DND-41 (cell line): ENCODE measurements at places on chromosomes 7 and 10.

GRCh38 chr7:81245353-81245752 lies 326.5 kb upstream of the SEMA3C start:
- H3K27ac ChIP-seq, result no peak overlapping the region
- no peaks in the 10 kb centered on the region for H3K36me3 ChIP-seq
- H3K27me3 ChIP-seq, result no peaks in the 10 kb centered on the region
- H3K4me3 ChIP-seq, result no peak overlapping the region
- H3K4me1 ChIP-seq, result no peaks in the 10 kb centered on the region
- DNase-seq, result no peak

DNA sequence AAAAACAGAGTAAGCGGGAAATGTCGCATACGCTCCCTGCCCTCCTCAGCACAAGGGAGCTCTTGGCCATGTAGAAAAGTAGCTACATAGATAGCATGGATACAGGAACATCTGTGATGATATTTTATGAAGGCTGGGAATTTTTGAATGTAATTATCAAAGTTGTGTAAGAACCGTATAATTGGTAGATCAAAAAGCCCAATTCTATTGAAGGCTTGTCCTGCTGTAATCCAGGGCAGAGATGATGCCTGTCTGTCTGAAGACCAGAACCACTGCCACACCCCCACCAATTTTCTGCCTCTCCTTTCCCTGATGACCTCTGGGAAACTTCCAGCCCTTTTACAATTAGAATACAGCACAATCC lies 51.4 kb downstream of the ZRANB1 start:
- peaks cover 78% of the 10 kb centered on the region for H3K36me3 ChIP-seq
- DNase-seq, result no peak
- H3K27ac ChIP-seq, result no peak overlapping the region
- no peaks in the 10 kb centered on the region for H3K27me3 ChIP-seq
- no peak overlapping the region for H3K4me3 ChIP-seq

- H3K4me3 ChIP-seq, result no peak overlapping the region
- H3K36me3 ChIP-seq, result no peaks in the 10 kb centered on the region
- H3K27me3 ChIP-seq, result no peaks in the 10 kb centered on the region
- H3K27ac ChIP-seq, result no peak overlapping the region
- no peak for DNase-seq
Measured at GRCh38 chr7:15821484-15822427, 135.3 kb upstream of the MEOX2 start.

DNA sequence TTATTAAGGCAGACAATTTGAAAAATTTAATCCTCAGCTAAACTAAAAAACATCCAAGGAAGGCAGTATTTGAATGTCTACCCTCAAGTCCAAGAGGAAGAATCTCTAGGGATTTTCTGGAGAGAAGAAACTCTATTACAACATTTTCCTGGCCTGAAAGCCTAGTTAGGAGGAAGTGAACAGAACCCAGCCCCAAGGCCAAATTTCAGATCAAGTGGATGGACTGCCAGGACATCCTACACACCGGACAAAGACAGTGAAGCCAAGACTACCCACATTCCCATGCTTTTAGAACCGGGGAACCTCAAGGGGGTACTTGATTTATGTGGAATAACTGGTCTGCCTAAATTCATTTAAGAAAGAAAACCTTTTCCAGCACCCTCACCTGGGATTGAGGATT lies 108.9 kb upstream of the MEOX2 start:
- no peak for DNase-seq
- no peak overlapping the region for H3K27ac ChIP-seq
- no peaks in the 10 kb centered on the region for H3K4me1 ChIP-seq
- H3K36me3 ChIP-seq, result no peaks in the 10 kb centered on the region
- no peak overlapping the region for H3K4me3 ChIP-seq

- H3K27ac ChIP-seq, result no peak overlapping the region
- DNase-seq, result no peak
- H3K4me3 ChIP-seq, result no peak overlapping the region
- no peaks in the 10 kb centered on the region for H3K4me1 ChIP-seq
- no peaks in the 10 kb centered on the region for H3K36me3 ChIP-seq
- H3K27me3 ChIP-seq, result peaks cover 2% of the 10 kb centered on the region
Measured at GRCh38 chr7:108073305-108074070, 56.7 kb downstream of the LAMB4 start.

DNA sequence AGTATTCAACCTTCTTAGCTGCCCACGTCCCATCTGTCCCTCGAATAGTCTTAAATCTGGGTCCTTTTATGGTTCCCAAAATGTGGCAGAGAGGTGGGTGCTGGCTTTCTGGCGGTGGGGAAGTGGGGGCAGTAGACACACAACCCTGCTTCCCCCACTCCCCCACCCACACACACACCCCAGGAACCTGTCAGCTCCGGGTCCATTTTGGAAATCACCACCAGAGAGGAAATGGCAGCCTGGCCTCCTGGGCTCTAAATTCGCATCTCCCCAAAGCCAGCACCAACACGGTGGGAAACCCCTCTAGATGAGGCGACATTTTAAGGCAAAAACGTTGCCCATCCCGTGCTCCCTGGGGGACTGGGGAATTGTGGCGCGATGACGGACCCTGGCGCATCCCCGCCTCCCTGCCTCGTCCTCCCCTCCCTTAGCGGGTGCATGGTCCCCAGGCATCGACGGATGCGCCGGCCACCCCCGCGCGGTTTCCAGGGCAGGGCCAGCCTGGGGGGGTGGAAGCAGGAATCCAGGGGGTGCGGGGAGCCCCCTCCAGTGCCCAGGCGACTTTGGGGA lies 702 bp downstream of the TMEM130 start:
- no peak for DNase-seq
- peaks cover 13% of the 10 kb centered on the region for H3K4me1 ChIP-seq
- H3K36me3 ChIP-seq, result no peaks in the 10 kb centered on the region
- no peaks in the 10 kb centered on the region for H3K27me3 ChIP-seq

DNA sequence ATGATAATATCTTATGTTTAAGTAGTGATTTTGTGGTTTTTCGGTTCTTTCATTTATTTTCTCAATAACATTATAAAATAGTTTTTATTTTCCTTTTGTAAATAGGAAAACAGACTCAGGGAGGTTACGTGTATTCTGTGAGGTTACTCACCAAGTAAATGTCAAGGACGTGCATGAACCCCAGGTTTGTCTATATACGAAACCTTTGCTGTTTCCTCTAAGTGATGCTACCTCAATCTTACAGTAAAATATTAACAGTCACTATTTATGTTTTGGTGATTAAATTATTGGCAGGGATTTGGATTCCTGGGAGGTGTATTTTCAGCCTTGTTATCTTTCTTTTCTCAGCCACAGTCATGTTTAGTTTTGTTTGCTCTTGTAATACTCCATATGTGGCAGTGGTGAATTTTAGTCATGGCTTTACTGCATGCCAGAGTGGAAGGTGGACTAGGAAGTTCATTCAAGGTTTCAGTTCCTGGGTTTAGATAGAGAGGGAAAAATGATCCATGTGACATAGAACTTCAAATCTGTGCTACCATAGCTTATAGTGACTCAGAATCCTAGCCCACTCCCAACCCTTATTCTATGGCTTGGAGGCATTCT lies 139.9 kb downstream of the ARL4A start:
- no peak overlapping the region for H3K4me3 ChIP-seq
- DNase-seq, result no peak

DNA sequence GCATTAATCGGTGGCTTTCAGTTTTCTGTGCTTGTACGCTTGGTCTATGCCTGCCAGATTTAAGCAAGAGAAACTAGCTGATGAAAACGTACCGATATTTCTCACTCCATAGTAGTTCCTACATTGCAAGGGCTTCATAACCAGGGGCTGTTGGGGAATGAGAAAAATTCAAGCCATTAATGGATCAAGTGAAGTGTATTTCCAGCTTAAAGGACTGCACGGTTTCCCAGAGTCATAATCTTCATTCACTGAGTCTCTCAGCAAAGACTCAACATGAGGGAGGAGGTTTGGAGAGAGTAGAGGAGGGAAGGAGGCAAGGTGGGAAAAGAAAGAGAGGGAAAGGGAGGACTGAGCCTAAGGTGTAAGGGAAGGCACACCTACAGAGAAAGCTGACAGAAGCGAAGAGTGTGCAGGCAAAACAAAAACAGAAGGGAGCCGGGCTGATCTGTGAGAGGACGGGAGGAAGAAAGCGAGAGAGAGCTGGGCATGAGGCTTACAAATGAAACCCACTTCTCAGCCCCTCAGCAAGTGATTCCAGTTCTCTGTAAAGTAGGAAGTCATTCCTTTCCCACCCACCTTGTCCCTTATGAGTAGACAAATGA lies 625 bp downstream of the GIMAP2 start:
- no peaks in the 10 kb centered on the region for H3K27me3 ChIP-seq
- H3K4me1 ChIP-seq, result peaks cover 75% of the 10 kb centered on the region

GRCh38 chr10:110923856-110924493 lies 4.6 kb downstream of the SHOC2 start:
- H3K27me3 ChIP-seq, result no peaks in the 10 kb centered on the region
- no peak overlapping the region for H3K4me3 ChIP-seq
- no peak for DNase-seq
- peaks cover 16% of the 10 kb centered on the region for H3K4me1 ChIP-seq
- no peak overlapping the region for H3K27ac ChIP-seq

- H3K36me3 ChIP-seq, result no peaks in the 10 kb centered on the region
- H3K27ac ChIP-seq, result no peak overlapping the region
- H3K4me3 ChIP-seq, result no peak overlapping the region
- H3K4me1 ChIP-seq, result no peaks in the 10 kb centered on the region
Measured at GRCh38 chr10:35712486-35712885, 70.4 kb upstream of the FZD8 start.

- no peak overlapping the region for H3K27ac ChIP-seq
- peaks cover 9% of the 10 kb centered on the region for H3K4me1 ChIP-seq
- DNase-seq, result no peak
- no peaks in the 10 kb centered on the region for H3K36me3 ChIP-seq
Measured at GRCh38 chr10:124592101-124592500, 130.5 kb downstream of the LHPP start.

DNA sequence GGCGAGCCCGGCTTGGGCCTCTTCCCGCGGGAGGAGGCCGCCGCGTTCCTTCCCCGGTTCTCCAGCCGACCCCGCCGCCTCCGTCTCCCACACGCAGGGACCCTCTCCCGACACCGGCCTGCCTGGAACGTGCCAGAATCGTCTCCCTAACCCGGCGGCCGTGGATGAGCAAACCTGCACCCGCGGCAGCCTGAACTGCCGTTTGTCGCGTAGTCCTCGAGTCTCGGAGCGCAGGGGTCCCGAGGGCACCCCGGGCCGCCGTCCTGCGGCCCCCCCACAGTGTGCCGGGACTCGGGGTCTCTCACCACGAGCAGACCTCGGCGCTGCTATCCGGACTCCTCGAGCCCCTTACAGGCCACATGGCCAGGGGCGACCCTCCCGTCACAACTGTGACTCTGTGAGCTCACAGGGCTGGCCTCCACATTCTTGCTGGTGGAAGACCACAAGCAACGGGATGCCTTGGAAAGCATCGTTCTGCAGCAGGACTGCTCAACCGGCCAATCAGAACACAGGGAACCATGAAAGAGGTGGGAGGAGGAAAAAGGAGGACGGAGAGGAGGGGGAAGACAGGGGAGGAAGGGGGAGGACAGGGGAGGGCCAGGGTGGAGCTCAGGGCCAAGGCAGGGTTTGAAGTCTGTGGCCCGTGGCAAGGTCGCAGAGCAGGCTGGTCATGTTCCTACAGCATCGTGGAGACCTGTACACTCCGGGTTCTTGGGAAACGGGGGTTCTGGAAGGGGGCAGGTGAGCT lies 276.9 kb downstream of the DNAJB6 start:
- peaks cover 23% of the 10 kb centered on the region for H3K4me1 ChIP-seq
- H3K4me3 ChIP-seq, result no peak overlapping the region
- H3K27me3 ChIP-seq, result no peaks in the 10 kb centered on the region
- no peak for DNase-seq
- peak overlapping the region; percentile 75; the same call in 1 of the 2 replicates for H3K27ac ChIP-seq

- H3K27ac ChIP-seq, result no peak overlapping the region
- no peak overlapping the region for H3K4me3 ChIP-seq
- no peaks in the 10 kb centered on the region for H3K36me3 ChIP-seq
- no peaks in the 10 kb centered on the region for H3K4me1 ChIP-seq
- H3K27me3 ChIP-seq, result peaks cover 4% of the 10 kb centered on the region
Measured at GRCh38 chr7:94030634-94031033, 26.5 kb upstream of the BET1 start.

DNA sequence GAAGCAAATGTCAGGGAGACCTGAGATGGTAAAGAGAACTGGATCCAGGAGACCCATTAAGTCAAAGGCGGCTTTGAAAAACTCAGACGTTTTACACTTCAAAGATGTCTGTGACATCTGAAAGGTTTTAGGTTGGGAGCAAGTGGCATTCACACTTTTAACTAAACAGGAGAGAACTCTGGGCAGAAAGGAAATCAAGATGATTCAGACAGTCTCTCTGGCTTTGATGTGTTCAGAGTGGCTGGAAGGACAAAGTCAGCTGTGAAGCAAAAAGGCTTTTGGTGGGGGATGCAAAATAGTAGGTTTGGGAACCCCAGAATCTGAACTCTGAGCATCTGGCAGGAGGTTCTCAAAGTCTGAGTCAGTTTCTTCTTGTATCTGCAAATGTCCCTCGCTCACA lies 66.6 kb downstream of the PRKCQ start:
- peaks cover 52% of the 10 kb centered on the region for H3K36me3 ChIP-seq
- peaks cover 25% of the 10 kb centered on the region for H3K4me1 ChIP-seq
- H3K4me3 ChIP-seq, result no peak overlapping the region
- peak overlapping the region; percentile 12; the same call in 1 of the 2 replicates for H3K27ac ChIP-seq

DNA sequence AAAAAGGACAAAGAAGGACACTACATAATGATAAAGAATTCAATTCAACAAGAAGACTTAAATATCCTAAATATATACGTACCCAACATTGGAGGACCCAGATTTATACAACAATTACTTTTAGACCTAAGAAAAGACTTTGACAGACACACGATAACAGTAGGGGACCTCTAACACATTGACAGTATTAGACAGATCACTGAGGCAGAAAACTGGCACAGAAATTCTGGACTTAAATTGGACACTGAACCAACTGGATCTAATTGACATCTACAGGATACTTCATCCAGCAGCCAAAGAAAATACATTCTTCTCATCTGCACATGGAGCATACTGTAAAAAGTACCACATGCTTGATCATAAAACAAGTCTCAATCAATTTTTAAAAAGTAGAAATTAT lies 103.8 kb downstream of the DGKI start:
- H3K4me1 ChIP-seq, result no peaks in the 10 kb centered on the region
- no peak overlapping the region for H3K4me3 ChIP-seq
- H3K27ac ChIP-seq, result no peak overlapping the region

DNA sequence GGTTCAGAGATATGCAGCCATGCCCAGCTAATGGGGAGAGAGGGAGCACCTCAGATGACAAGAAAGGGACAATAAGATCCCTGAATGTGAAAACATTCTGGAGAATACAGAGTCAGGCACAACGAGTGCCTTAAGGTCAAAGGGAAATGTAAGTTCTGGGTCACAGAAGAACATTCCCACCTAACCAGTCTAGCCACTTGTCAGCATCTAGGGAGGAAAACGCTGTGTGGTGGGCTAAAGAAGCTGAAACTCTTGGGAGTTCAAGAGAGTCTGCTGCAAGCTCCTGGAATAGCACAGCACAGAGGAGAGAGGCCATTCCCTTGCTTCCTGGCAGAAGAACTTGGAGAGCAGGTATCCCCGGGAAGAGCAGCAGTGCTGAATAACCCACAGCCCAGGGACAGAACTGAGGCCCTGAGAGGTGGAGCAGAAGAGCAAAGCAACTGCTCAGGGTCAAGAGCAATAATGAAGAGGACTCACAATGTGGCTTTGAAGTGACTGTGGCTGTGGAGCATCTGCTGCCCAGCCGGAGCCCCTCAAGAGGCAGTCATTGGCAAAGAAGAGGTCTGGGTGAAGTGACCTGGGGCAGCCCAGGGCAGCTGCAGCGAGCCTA lies 182.3 kb downstream of the NPSR1 start:
- no peaks in the 10 kb centered on the region; the same call in 1 of the 2 replicates for H3K4me1 ChIP-seq
- H3K4me3 ChIP-seq, result no peak overlapping the region
- no peaks in the 10 kb centered on the region for H3K27me3 ChIP-seq
- H3K36me3 ChIP-seq, result no peaks in the 10 kb centered on the region

GRCh38 chr10:32922170-32922569 lies 35.9 kb downstream of the ITGB1 start:
- H3K36me3 ChIP-seq, result peaks cover 86% of the 10 kb centered on the region
- H3K4me1 ChIP-seq, result no peaks in the 10 kb centered on the region
- DNase-seq, result no peak
- H3K27me3 ChIP-seq, result no peaks in the 10 kb centered on the region
- H3K27ac ChIP-seq, result no peak overlapping the region
